ENCODE measurements at places on chromosomes 3 and 15.

DNA sequence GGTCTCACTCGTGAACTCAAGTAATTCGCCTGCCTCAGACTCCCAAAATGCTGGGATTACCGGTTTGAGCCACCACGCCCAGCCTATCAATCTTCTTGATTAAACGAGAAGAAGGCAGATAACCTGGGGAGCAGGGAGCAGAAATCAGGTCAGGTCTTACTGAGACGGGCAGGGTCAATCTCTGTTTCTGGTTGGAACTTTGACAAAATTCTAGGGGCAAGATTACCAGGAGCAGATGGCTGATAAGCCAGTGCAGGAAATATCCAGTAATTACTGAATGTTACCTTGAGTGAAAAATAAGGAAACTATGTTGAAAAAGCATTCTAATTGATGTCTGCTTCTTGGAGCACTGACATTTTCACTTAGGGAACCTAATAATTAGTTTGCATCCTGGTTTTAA, 24.4 kb upstream of the GOLM2 start:
- no peak for DNase-seq

- no peak for DNase-seq
These were observed 135.2 kb downstream of the SERPINI1 start for GRCh38 chr3:167870759-167871158.

GRCh38 chr3:123640740-123641462, 56.0 kb upstream of the HACD2 start:
- no peak for DNase-seq

DNA sequence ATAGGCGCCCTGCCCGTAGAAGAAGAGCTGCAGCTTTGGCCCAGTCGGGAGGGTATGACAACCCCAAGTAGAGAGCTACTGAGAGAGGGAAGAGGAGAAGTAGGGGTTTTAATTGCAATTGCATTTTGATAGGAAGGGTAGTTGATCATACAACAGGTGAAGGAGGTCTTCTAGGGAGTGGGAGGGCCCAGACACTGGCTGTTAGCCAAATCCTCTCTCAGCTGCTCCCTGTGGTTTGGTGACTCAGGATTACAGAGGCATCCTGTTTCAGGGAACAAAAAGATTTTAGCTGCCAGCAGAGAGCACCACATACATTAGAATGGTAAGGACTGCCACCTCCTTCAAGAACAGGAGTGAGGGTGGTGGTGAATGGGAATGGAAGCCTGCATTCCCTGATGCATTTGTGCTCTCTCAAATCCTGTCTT, 408.9 kb upstream of the THBS1 start:
- DNase-seq = peak; percentile 41

DNA sequence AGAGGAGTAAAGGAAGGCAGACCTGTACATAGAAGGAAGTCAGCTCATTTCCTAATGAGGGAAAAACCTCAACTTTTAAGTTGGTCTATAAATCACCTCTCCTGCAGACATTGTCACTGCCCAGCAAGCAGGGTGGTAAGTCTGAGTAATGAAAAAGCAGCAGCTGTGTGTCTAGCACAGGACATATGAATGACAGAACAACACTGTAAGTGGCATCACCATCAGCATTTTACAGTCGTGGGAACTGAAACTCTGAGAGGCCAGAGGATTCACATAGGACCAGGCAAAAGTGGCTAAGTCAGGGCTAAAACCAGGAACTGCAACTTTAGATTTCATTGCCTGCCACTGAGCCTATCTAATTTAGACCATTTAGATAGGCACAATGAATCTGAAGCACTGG, 235.6 kb downstream of the CLSTN2 start:
- no peak for DNase-seq

DNA sequence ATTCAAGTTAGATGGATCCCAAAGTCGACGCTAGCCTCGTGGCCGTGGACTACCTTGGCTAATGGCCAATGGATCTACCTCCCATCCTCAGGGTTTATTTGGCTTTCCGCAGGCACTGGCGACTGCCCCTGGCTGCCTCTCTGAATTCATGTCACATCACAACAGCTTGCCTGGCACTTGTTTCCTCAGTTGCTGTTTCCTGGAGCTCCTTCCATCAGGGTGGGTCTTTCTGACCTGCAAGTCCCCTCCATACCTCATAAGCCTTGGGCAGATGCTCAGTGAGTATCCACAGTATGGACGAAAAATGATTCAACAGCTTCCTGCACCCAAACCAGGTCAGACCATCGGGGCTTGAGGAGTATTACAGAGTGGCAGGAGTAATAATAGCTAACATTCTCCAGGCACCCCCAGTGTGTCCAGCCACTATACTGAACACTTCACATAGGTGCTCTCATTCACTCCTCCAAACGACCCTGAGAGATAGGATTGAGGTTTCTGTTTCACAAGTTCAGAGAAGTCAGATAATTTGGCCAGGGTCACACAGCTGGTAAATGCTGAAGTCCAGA, 311.5 kb downstream of the TLE3 start:
- DNase-seq = no peak

DNA sequence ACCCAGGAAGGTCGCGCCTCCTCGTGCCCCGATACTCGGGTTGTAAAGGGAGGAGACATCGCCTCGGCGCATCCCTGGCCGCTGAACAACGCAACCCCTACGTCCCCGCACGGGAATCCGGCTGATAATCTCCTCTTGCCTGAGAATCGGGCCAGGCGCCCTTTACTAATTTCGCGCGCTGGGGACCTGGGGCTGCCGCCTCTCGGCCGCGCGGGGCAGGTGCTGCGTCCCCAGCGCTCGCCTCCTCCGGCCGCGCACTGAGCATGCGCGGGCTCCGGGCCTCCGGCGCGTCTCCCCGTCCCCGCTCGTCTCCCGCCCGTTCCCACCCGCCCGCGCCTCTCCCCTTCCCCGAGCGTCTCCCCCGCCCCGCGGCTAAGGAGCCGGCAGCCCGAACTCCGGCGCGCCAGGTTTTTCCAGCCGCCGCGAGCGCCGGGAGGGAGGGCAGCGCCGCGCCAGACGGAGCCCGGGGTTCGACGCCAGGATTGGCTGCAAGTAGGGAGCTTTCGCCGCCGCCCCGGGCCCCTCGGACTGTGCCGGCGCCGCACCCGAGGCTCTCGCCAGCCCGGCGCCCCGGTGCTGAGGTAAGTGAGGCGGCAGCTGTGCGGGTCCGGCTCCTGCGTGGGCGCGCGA, at the start of gene CNTN4:
CNTN4 (plus strand) TSS at position 469 of the 630 bp plus-strand sequence.
- DNase-seq = peak; percentile 84

DNA sequence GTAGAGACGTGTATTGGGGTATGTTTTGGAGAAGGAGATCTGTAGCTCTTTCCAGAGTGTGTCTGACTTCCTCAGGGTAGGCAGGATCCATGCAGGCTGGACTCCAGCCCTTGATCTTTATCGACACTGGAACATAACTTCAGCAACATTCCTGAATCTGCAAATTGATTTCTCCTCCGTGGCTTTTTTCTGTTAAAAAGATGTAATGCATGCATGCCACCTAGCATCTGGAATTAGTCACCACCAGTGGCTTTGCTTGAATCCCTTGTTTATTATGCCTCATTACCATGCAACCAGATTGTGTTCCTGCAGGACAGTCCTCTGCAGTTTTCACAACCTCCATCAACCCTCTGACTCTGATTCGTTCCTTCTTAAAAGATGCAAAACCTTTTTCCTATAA, 86.1 kb downstream of the CCNL1 start:
- no peak for DNase-seq

GRCh38 chr15:95989392-95989791, 341.1 kb upstream of the NR2F2 start:
- no peak for DNase-seq

DNA sequence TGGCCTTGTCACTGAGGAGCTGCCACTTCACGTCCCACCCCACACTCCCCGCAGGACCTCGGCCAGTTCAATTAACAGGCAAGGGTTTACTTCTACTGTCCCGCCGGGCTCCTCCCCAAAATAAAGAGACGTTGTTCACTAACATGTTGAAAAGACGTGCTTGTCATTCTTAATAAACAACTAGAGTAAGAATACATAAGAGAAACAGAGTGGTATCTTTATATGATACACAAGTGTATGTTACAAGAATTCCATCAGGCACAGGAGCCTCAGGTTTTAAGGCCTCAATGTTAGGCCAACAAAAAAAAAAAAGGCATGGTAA, 326 bp upstream of the IMPDH2 start:
- DNase-seq = no peak

- DNase-seq = no peak
These were observed 360.1 kb upstream of the THRB start for GRCh38 chr3:24854748-24855147.

- DNase-seq = no peak
These were observed 901 bp downstream of the ICE2 start for GRCh38 chr15:60477916-60478565.

DNA sequence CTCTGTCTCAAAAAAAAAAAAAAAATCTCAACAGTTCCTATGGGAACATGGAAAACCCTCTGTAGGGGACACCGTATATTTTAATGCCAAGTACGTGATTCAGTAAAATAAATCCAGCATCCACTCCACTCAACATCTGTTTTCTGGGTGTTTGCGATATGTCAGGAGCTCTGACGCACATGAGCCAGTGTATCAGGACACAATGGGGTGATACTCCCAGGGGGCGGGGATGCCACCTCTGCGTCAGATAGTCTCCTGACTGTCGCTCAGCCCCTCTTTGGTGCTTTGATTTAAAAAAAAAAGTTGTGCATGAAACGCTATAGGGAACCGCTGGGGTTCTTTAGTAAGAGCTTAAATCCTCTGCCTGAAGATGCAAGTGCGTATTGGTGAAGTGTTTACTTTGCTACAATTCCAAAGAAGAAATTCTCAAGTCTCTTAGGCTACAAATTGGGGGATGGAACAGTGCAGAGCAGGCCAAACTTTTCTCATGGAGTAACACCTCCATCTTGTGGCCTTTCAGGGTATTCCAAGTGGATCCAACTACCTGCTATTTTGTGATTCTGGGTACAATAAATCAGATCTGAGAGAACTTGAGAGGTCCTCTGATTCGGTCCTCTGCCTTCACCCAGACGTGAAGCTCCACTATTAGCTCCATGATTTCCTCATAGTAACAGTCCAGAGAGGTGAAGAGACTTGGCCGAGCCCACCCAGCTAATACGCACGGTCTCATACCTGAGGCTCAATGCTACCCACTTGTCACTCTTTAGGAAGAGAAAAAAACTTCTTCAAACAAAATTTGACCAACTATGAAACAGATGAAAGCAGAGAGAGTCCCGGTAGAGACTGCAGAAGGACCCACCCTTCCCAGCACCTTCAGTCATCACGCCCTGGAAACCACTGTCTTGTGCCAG, 9.3 kb upstream of the NR2E3 start:
- peak; percentile 55 for DNase-seq

DNA sequence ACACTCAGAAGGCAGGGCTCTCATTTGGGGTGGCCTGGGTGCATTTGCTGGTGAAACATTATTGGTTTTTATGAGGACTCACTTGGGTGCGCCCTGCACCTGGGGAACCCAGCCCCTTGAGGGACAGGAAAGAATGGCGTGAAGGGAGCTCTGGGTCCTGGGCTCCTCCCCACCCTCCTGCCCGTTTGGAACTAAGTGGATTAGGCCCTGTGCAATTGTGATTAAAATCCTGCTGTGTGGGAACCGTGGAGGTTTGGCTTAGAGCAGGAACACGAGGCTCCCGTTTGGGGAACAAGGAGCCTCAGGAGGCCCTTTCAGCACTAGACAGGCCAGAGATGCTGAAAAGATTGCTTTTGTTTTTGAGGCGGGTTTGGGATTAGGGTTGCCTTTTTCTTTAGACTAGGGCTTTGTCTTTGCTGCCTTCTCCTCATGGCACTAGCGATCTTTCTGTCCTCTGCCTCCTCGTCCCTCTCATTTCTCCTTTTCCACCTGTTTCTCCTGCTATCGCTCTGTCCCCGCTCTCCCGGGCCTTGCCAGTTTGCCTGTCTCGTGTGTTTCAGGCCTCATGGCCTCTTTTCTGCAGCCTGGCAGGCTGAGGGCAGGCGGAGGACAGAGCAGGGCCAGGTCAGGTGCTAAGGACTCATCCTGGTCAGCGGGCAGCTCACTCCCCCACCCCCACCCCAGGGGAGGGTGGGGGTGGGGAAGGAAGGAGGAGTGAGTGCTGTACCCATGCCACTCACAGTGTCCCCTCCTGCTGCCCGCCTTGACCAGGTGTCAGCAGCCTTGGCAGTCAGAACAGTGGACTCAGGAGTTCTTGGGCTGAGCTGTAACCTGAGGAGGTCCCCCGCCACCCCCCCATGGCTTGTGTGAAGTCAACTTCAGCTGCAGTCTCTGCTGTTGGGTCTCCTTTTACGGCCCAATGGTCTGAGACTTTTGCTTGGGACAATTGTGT, 8.6 kb downstream of the MAPKAPK3 start:
- no peak for DNase-seq

- DNase-seq = no peak
These were observed 11.2 kb downstream of the TGM4 start for GRCh38 chr3:44885618-44886017.

DNA sequence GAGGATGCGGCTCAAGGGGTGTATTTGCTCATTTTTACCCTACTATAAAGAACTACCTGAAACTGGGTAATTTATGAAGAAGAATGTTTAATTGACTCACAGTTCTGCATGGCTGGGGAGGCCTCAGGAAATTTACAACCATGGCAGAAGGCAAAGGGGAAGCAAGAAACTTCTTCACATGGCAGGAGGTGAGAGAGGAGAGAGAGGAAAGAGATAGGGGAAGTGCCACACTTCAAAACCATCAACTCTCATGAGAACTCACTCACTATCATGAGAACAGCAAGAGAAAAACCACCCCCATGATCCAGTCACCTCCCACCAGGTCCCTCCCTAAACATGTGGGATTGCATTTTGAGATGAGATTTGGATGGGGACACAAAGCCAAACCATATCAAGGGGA, 192.7 kb downstream of the DIPK2A start:
- DNase-seq = no peak

- no peak for DNase-seq
These were observed 138.7 kb upstream of the TGFBR2 start for GRCh38 chr3:30467596-30468238.
